ENCODE measurements at places on chromosomes 7 and 10.
A peak's percentile ranks its signal among the peaks of the same experiment; 100 is the strongest.

- DNase-seq: peak; percentile 60
These were observed 3.3 kb downstream of the LFNG start for GRCh38 chr7:2522780-2523433.

DNA sequence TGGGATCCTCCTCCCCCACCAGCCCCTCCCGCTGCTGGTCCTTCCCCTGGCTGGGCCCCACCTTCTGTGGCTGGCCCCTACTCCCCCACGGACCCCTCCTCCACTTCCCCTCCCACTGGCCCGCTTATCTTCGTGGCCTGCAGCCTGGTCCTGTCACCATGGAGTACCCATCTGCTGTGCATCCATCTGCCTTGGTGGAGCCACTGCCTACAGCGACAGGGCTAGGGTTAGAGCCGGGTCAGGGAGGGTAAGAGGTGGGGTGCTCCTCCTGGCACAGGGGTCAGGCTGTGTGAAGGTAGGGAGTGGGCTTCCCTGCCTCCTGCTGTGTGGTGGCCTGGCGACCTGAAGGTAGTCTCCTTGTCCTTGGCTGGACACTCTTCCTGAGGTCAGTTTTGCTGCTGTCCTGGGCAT, 5.2 kb downstream of the ADCY1 start:
- DNase-seq: no peak

DNA sequence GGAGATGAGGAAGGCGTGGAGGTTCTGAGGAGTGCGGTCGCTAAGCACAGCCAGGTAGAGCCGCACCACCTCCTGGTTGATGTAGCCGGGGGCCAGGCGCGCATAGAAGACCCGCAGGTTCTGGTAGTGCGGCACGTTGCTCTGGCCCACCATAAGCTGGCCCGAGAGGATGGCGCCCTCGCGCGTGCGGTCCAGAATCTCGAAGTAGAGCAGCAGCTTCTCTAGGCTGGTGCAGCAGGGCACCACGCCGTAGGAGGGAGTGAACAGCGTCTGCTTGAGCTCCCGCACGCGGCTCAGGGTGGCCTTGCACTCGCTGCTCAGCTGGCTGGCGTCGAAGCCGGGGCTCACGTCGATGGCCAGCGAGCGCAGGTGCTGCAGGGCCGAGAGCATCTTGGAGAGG, 77.8 kb upstream of the TNRC18 start:
- no peak for DNase-seq

DNA sequence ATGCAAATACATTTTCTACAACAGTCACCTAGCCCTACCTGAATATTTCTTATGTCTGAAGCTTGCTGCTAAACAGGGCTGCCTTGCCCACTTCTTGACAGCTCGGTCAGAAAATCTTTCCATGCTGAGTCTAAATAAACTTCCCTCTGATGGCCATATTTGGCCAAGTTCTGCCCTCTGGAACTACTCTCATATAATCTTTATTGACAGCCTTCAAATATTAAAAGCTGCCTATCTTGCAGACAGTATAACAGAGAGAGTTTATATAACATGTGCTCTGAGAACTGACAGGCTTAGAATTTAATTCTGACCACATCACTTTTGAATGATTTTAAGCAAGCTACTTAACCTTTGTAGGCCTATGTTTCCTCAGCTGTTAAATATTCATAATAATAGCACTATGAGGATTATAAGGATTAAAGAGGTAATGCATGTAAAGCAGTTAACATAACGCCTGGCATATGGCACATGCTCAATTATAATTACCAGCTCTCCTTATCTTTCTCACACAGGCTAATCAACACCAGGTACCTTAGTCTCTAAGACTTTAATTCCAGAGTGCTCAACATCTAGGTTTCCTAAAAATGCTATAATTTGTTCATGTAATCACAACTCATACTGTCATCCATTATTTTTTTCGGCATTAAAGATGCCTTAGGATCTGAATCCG, 334.1 kb downstream of the HPSE2 start:
- no peak for DNase-seq

DNA sequence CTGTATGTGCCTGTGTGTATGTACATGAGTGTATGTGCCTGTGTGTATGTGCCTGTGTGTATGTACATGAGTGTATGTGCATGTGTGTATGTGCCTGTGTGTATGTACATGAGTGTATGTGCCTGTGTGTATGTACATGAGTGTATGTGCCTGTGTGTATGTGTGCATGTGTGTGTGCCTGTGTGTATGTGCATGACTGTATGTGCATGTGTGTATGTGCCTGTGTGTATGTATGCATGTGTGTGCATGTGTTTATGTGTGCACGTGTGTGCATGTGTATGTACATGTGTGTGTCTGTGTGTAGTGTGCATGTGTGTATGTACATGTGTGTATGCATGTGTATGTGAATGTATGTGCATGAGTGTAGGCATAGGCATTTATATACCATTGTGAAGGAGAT, 274.8 kb downstream of the ADARB2 start:
- DNase-seq: no peak

DNA sequence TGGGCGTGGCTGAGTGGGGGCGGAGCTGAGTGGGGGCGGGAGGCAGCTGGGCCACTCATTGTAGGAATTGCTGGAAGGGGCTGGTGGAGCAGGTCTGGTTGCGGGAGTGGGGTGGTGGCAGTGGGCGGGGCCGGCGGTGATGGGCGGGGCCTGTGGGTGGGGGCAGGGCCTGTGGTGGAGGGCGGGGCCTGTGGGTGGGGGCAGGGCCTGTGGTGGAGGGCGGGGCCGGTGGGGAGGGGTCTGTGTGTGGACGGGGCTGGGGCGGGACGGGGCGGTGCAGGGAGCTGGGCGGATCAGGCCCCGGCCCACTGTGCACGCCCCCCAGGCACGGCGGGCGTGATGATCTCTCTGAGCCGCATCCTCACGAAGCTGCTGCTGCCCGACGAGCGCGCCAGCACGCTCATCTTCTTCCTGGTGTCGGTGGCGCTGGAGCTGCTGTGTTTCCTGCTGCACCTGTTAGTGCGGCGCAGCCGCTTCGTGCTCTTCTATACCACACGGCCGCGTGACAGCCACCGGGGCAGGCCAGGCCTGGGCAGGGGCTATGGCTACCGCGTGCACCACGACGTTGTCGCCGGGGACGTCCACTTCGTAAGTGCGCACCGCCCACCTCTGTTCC, 14.0 kb downstream of the SLC29A4 start:
- no peak for DNase-seq

Measured in fibroblast of upper back skin (primary cell).